ENCODE measurements at places on chromosomes 1 and 21. TPM values are rescaled to one million over a fixed set of nuclear protein-coding genes. Genes with fewer than 3 reads are reported as not detected.

DNA sequence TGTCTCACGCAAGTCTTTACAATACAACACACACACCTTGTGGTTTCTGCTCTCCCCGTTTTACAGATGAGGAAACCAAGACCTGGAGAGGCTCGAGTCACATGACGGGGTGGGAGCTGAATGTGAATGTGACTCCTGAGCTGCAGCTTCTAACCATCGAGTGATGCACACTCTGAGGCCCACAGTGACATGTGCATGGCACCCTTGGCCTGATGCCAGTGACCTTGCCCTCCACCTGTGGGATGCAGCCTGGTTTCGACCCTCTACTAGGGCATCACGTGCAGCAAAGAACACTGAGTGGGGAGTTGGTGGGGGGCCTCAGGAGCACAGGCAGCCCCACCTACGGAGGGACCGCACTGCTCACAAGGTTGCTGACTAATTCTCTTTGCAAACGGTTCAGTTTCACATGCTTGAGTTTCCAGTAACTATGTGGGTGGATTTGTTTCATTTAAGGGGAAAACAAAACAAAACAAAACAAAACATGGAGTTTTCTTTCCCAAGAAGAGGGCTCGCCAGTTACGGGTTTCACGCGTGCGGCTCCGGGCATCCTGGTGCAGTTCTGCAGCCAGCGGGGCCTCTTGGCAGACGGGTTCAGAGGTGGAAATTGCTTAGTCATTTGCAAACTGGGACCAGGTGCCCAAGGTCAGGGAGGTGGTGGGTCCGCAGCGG is 22.9 kb downstream of the SPSB1 start:
- DNase-seq: peak; percentile 94

FGR gene
- not detected for total RNA-seq

DNA sequence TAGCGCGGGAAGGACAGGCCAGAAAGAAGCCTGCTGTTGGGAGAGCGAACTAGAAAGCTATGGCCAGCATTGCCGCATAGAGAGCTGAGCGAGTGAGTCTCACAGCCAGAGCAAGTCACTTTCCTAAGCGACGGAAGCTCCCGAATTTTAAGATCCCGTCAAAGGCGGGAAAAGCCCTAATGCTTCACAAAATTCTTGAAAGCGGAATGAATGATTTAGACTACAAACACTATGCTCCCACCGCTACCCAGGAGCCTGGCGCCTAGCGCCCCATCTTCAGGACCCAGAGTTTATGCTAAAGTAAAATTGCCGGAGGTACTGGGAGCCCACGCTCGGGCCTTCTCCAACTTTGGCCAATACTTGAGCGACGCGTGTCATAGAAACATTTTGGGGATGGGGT is 409.9 kb upstream of the ESRRG start:
- DNase-seq: no peak

LCE1C gene
- total RNA-seq: not detected

- DNase-seq: no peak
Observed at GRCh38 chr1:9629445-9630201, 21.9 kb upstream of the PIK3CD start.

GRCh38 chr1:11126569-11126968 is 26.9 kb upstream of the EXOSC10 start:
- no peak for DNase-seq

GRCh38 chr1:40980068-40980452 is 564 bp downstream of the CTPS1 start:
- no peak for DNase-seq

DNA sequence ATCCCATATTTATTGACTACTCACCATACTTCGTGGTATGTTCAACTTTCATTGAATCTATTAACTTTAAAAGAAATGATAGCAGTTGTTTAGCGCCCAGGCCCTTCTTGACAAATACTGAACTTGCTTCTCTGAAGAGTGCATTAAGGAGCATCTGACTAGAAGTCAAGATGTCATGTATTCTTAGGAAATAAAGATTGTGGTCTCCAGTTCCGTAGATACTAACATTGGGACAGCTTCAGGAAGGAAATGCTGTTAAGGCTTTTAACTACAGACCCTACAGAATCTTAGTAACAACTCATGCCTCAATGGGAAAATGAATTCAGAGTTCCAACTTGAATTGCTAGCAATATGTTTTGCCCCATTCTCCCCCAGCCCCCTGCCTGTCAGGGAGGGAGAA is 14.8 kb downstream of the LYST start:
- no peak for DNase-seq

- no peak for DNase-seq
Observed at GRCh38 chr21:44062380-44062779, 44.8 kb upstream of the PWP2 start.

CFH gene
- total RNA-seq: 5.7 TPM

C1orf226 gene
- total RNA-seq: not detected

All from Caki2 (cell line).